ENCODE measurements at places on chromosomes 7 and 10. TPM values are rescaled to one million over a fixed set of nuclear protein-coding genes. Genes with fewer than 3 reads are reported as not detected.

Gene SVIL
- total RNA-seq, result 8.5 TPM

Gene TCTN3
- 41.8 TPM for total RNA-seq

Gene TMEM236
- total RNA-seq, result 0.05 TPM

Gene KIN
- total RNA-seq, result 23.0 TPM

Gene MPP7
- 124 TPM for total RNA-seq

Gene SFRP4
- not detected for total RNA-seq

Gene AGBL3
- total RNA-seq, result 1.9 TPM

Gene CALN1
- not detected for total RNA-seq

Gene OR2A1
- total RNA-seq, result not detected

Gene TSPAN12
- total RNA-seq, result 0.81 TPM

Data from A172 (cell line).